Activated CD4-positive, alpha-beta T cell treated with anti-CD3 and anti-CD28 coated beads for 1 hour (primary cell): ENCODE measurements at places on chromosomes 7 and 10.

DNA sequence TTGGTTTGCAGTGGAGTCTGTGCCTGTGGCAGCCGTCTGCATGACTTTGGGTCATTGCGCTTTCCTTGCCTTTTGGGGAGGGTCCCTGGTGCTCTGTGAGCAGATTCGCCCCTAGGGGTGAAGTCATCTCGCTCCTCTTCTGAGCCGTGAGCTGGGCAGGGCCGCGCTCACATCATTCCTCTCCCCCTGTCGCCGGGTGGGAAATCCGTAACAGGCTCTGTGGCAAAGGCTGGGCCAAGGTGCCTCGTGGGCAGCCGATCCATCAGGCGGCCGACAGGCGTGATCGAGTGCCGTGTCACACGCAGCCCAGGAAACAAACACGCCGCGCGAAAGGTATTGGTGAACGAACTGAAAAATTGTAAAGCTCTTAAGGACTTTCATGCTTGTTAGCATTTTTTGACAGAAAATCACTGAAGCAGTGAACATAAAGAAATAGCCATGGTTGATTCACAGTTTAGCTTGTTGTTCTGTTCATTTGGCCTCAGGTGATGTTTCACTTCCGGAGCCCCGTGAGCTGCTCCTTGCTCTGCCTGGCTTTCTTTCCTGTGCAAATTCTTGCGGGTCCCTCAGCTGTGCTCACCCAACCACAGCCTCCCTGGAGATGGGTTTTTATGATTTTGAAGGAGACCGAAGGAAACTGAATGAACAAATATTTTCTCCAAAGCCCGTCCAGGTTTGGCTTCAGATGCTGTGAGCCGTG lies 122.1 kb downstream of the NKX6-2 start:
- no peak for DNase-seq

DNA sequence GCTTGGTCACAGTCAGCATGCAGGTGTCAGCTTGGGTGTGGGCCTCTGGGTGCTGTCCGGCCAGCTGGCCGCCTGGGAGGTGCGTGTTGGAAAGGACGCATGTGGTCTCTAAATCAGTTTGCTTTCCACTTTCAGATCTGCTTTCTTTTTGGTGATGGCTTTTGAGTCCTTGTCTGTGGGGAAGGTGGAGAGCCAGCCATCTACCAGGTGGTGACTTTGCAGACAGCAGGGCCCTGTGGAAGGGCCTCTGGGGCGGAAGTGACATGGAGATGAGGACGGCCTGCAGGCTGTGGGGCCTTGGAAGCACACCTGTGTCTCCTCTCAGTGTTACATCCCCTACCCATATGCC lies 59.4 kb downstream of the WDR37 start:
- DNase-seq, result no peak

DNA sequence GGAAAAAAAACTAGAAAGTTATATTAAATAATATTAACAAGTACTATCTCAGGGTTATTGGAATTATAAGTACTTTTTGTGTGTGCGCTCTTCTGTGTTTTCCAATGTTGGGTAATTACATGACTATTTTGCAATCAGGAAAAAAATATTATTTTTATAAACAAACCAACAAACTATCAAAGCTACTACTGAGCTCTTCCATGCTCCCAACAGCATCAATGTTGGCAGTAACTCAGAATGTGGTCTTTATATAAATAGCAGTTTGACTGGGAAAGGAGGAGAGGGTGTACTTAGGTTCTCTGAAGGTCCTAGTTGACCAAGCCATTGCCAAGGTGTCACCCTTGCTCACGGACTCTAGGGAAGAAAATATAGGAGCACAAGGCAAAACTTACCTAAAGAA lies 15.0 kb downstream of the MTERF1 start:
- no peak for DNase-seq

DNA sequence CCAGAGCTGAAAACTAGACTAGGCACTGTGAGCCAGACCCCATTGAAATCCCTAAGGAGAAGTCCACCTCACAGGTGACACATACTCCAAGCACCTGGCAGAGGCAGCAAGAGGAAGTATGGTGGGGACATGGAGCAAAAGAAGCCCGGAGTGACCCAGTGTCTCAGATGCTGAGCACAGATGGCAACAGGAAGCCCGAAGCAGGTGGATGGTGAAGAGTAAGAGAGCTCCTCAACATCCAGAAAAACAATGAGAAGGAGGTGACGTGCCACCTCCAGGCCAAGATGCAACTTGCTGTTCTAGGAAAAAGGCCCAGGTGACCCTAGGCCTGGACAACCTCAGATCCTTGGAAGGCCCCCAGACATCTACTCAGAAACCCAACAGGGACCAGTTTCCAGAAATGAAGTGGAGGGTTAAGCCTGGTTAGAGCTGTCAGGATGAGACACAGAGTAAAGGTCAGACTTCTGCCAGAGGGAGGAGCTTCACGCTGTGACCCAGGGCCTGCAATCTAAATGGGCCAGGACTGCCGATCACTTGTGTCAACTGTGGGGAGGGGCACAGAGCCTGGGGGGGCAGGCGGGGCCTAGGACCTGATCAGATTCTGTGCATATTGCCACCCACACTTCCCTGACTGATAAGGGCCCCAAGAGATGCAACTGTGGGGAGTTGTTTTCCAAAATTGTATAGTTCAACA lies 2.4 kb upstream of the COBL start:
- no peak for DNase-seq

DNA sequence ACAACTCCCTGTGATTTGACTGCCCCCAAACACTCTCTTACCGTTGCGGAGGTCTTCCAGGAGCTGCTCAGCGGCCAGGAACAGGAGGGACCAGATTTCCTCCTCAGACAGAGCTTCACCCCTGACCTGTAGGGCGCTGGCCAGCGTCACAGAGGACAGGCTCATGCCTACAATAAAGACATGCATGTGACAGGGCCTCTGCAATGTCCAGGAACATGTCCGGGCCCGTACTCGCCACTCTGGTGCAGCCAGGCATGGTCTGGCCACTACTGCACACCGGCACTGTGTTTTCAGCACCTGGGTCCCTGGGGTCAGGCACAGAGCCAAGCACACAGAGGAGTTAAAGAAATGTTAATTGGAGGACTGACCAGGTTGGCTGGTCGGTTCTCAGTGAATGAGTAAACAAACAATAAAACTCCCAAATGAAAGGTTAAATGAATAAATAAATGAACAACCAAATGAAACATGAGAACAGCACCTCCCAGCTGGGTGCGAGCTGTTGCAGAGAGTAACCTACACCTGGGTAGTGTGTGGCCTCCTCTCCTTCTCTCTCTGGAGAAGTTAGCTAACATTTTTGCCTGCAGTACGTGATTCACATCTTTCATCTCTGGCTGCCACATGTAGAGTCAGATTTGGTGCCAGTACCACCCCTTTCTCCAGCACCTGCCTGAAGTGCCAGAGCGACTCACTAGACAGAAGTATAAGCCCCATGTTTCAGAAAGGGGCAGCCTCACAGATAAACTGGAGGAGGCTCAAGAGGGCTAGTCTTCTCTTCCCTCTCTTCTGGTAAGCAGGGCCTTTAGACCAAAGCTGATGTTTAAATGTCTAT lies 22.8 kb downstream of the FRMPD2 start:
- no peak for DNase-seq

DNA sequence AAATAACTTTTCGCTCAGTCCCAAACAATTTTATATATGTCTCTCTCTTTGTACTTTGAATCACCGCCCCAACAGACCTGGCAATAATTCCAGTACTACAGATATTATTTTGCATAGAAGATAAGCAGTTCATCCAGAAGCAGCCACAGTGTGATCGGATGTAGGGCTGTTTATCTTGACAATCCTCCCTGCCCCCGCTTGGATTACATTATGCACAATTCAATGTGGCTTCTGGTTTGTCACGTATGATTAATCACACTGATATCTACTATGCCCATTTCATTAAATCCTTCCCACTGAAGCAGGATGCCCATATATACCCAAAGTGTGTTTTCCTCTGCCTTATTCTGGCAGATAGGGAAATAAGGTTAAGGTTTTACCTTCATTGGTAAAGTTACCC lies 115.2 kb downstream of the PDE1C start:
- no peak for DNase-seq

DNA sequence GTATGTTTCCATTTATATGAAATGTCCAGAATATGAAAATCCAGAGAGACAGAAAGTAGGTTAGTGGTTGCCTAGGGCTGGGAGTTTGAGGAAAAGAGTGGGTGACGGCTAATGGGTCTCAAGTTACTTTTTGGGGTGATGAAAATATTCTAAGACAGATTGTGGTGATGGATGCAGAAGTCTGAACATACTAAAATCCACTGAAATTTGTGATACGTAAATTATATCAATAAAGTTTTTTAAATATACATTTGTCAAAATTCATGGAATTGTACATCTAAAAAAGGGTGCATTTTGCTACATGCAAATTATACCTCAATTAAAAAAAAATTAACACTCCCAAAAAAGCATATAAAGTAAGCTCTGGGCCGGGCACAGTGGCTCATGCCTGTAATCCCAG lies 9.4 kb downstream of the DDIT4 start:
- DNase-seq, result no peak

DNA sequence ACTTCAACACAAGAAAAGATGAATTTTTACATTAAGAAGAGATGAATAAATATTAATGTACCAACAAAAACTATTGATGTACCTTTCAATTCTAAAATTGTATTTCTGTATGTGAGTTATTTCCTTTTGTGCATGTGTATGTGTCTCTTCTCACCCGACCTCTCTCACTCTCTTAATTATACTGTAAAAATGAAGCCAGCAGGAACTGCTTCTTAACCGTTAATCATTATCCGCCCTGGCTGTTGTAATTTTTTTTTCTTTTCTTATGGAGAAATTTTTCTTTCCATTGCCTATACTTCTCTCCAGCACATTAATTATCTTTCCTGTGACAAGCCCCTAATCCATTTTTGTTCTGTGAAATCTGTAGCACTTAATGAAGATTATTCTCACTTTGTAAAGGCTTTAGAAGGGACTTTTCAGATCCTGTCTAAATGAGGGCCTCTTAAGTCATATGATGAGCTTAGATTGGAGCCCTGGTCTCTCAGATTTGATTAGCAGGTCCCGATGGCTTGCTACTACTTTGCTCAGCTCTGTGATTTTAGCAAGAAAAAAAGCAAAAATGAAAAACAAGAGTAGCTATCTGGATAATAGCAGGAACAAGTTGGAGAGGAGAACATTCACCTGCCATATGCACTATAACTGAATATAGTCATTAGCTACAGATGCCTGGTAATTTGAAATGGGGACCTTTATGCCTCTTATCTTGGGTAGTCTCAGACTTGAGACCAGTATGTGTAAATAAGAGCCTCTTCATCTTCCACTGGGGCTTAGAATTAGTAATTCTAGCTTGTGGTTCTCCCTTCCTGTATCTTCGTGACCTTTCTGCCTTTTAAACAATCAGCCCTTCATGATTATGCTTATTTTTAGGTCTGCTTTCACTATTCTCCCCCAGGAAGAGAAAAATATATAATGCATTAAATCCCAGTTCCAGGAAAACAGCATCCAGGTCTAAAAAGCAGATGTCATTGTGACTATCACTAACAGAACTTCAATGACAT lies 80.0 kb upstream of the COL1A2 start:
- no peak for DNase-seq

GRCh38 chr7:95543312-95543711 lies 53.0 kb downstream of the PDK4 start:
- DNase-seq, result no peak
